PC-9 (cell line): ENCODE measurements at places on chromosomes 11 and 22. TPM values are rescaled to one million over a fixed set of nuclear protein-coding genes. Genes with fewer than 3 reads are reported as not detected.

DNA sequence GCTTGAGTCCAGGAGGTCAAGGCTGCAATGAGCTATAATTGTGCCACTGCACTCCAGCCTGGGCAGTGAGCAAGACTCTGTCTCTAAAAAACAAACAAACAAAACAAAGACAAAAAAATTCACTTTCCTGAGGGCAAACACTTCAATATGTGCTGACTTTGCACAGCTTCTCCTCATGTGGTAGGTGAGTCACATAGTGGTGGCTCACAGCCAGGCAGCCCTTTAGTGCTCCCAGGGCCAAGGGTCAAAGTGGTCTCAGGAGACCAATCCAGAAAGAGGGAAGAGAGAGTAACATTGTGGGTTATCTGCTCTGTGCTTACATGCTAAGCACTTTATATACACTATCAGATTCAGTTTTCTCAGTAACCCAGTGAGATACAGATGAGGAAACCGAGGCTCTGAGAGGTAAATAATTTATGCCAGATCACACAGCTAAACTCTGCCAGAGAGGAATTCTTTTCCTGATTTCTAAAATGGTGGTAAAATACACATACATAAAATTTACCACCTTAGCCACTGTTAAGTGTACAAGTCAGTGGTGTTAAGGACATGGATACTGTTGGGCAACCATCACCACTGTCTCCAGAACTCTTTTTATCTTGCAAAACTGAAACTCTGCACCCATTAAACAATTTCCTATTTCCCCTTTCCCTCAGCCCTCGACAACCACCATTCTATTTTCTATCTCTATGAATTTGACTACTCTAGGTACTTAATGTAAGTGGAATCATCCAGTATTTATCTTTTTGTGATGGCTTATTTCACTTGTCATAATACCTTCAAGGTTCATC, 231.7 kb upstream of the NARS2 start:
- no peaks in the 10 kb centered on the region for H3K36me3 ChIP-seq
- peaks cover 37% of the 10 kb centered on the region for H3K27me3 ChIP-seq
- no peak overlapping the region for H3K4me3 ChIP-seq
- H3K4me1 ChIP-seq: no peaks in the 10 kb centered on the region
- DNase-seq: no peak

- peaks cover 40% of the 10 kb centered on the region for H3K4me1 ChIP-seq
- H3K27ac ChIP-seq: peak overlapping the region; percentile 20; the same call in 1 of the 2 replicates
- DNase-seq: no peak
- H3K27me3 ChIP-seq: no peaks in the 10 kb centered on the region
- no peaks in the 10 kb centered on the region for H3K36me3 ChIP-seq
These were observed 6.0 kb upstream of the NDUFS8 start for GRCh38 chr11:68024508-68024907.

The RPS13 gene
- total RNA-seq: 828 and 839 TPM in 2 replicates

- no peaks in the 10 kb centered on the region for H3K36me3 ChIP-seq
- no peak for DNase-seq
- H3K4me3 ChIP-seq: no peak overlapping the region
- no peak overlapping the region for H3K27ac ChIP-seq
- H3K4me1 ChIP-seq: no peaks in the 10 kb centered on the region
These were observed 73.1 kb downstream of the TMPRSS5 start for GRCh38 chr11:113632981-113633380.

DNA sequence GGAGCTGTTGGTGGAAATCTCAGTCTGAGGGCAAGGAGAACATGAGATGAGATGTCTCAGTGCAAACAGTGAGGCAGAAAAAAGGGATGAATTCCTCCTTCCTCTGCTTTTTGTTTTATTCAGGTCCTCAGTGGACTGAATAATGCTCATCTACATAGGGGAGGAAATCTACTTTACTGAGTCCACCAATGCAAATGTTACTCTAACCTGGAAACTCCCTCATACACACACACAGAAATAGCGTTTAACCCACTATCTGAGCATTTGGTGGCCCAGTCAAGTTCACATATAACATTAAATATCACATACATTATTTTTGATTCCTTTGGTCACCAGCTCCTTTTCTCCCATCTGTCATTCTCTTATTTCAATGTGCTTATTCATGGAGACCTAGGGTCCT, 418.8 kb downstream of the TMEM135 start:
- no peak for DNase-seq
- no peak overlapping the region for H3K4me3 ChIP-seq

- peaks cover 38% of the 10 kb centered on the region for H3K4me1 ChIP-seq
- H3K27me3 ChIP-seq: no peaks in the 10 kb centered on the region
- H3K4me3 ChIP-seq: no peak overlapping the region
- DNase-seq: no peak
- H3K36me3 ChIP-seq: peaks cover 40% of the 10 kb centered on the region
These were observed 3.9 kb downstream of the ATF4 start for GRCh38 chr22:39524089-39524752.
